SIG-M5 (cell line): ENCODE measurements at places on chromosomes 12 and 14.

DNA sequence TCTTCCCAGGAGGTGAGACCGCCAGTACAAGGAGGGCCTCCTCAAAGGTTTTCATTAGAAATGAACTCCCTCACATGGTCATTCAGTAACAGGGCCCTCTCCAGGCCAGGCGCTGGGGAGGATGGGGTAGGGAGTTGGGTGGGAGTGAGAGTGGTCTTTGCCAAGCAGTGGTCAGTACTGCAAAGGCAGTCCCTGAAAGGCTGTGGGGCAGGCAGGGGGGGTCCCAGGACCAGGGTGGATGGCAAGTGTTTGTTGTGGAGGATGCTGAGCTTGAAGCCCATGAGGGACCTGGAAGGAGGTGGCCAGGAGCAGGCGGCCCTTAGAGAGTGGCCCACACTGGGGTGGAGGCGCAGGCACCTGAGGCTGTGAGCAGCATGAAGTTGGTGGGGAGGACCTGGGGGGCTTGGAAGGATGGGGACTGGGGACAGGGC lies 26.1 kb downstream of the CEP170B start:
- DNase-seq, result no peak

DNA sequence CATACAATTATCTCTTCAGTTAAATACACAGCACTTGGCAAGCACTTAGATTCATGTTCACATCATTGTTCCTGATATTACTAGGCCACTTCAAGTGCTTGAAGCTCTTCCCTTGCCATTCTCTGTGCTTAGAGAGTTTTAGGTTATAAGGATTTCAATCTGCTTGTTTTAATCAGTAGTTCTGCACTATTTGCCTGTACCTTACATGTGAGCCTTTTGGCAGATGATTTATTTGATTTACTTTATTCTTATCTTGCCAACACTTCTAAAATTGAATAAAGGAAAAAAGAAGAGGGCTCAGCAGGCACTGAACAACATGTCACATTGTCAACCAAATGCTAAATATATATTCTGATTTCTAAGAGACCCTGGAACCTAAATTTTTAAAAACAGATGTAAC lies 363.8 kb upstream of the USP15 start:
- no peak for DNase-seq

- DNase-seq, result no peak
Measured at GRCh38 chr12:105588106-105588505, 257.6 kb downstream of the C12orf75 start.

GRCh38 chr12:114902665-114903064 lies 218.7 kb upstream of the TBX3 start:
- no peak for DNase-seq

GRCh38 chr12:101733166-101733565 lies 6.1 kb downstream of the SYCP3 start:
- DNase-seq, result no peak

GRCh38 chr14:38129705-38130104 lies 78.0 kb upstream of the SSTR1 start:
- no peak for DNase-seq

- DNase-seq, result no peak
Measured at GRCh38 chr12:88750867-88751543, 170.7 kb upstream of the KITLG start.

GRCh38 chr12:133231001-133231400 lies 4.7 kb downstream of the ANHX start:
- no peak for DNase-seq

DNA sequence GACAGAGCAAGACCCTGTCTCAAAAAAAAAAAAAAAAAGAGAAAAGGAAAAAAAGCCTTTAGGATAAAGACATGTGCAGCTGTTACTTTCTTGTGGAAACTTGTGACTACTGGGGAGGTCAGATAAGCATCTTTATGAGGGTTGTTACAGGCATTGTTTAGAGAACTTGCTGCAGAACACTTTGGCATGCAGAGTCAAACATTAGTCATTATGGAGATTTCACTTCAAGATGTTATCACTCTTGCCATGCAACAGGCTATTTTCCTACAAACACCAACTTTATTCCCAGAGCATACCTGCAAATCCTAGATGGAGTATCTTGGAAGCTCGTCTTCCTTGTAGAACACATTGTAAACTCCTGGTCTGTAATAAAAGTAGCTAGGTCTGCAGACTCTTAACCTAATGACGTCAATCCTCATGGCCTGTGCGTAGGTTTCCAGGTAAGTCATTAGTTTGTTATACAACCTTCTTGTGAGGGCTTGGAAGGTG lies 36.3 kb upstream of the WDR89 start:
- no peak for DNase-seq

- DNase-seq, result no peak
Measured at GRCh38 chr12:51011955-51012354, 14.2 kb downstream of the SLC11A2 start.

- DNase-seq, result no peak
Measured at GRCh38 chr12:127555071-127555470, 711.9 kb upstream of the TMEM132C start.

GRCh38 chr14:75023108-75023507 lies 20.4 kb downstream of the EIF2B2 start:
- no peak for DNase-seq

GRCh38 chr12:45309836-45310626 lies 94.1 kb downstream of the ANO6 start:
- DNase-seq, result no peak

DNA sequence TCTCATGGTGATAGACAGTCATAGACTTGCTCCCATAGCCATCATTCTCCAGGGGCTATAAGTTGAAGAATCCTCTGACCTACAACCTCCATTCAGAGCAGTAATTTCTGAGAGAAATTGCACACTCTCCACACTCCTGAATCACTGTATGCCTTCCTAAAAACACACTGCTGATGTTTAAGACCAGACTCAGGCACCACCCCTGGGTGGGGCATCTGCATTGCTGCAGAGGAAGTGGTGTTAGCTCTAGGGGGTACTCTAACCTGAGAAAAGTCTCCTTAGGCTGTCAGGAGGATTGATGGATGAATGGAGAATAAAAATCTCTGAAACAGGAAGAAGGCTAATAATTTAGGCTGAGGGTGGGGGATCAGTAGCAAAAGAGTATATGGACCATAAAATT lies 436.1 kb downstream of the DAD1 start:
- no peak for DNase-seq

- DNase-seq, result no peak
Measured at GRCh38 chr12:82407481-82407880, 49.2 kb downstream of the METTL25 start.

DNA sequence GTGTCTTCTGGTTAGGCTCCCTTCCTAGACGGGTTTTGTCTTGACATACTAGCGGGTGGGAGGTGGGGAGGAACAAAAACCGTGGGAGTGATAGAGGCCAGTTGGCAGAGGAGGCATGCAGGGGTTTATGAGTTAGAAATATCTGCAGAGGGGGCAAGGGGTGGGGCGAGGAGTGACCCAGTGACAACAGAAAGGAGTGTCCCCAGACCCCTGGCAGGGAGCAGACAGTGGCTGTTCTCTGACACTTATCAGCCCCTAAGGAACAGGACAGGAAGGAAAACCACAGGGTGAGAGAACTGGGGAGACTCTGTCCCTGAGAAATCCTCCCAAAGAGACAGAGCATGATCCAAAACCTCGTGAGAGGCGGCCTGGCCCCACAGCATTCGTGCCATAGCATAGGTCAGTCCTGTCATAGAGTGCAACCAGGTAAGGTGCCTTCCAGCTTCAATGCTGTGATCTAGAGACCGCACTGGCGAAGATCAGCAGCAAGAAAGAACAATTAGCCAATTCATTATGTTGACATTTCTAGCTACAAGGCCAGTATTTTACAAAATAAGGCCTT lies 141.4 kb downstream of the CRADD start:
- DNase-seq, result no peak

- DNase-seq, result no peak
Measured at GRCh38 chr12:80681287-80681686, 26.1 kb upstream of the MYF6 start.

DNA sequence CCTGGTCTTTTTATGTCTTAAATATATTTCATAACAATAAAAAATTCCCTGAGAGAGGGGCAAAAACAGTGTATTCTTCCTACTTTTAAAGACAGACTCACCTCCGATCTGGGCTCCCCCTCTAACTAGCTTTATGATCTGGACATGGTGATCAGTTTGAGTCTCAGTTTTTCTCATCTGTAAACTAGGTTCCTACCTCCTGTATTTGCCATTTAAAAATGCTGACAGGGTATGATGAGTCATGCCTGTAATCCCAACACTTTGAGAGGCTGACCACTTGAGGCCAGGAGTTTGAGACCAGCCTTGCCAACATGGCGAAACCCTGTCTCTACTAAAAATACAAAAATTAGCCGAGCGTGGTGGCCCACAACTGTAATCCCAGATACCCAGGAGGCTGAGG lies 114.8 kb upstream of the LHX5 start:
- DNase-seq, result no peak

GRCh38 chr14:50624447-50624846 lies 43.7 kb downstream of the SAV1 start:
- DNase-seq, result no peak

- DNase-seq, result no peak
Measured at GRCh38 chr12:58465418-58465817, 454.9 kb downstream of the LRIG3 start.

DNA sequence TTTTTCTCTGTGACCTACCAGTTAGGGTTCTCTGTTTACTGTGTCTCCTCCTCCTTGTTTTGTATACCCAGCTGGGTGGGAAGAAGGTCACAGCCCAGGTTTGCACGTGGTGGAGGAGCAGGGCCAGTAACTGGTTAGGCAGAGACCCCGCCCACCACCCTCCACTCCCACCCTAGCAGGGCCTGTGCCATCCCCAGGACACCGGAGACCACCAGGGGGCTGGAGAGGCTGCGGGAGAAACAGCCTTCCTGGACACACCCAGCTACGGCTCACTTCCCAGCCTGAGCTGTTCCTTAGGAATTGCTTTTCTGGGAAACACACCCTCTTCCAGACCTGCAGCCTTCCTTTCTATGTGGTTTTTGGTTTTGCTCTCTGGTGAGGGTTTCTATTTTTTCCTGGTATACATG lies 21.1 kb downstream of the BDKRB2 start:
- no peak for DNase-seq

DNA sequence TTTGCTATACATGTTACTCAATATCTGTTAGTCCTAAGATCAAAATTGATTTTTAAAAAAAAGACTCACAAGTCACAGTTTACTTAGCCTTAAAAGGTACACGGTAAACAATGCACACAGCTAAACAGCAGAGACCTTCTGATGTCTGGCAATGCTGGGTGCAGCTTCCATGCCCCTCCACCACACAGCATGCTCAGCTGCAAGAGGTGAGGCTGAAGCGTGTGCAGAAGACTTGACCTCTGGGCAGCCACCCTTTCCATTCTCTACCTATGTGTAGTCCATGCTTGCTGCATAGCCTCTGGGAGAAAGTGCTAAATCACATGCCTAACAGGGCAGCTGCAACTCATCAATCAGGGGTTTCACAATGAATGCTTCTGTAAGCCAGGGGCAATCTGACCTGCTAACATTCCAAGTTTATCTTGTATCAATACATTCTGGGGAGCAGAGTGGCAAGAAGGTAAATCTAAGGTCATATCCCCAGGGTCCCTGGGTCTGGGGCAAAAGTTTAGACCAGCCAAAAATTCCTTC lies 44.5 kb upstream of the AMN1 start:
- no peak for DNase-seq

DNA sequence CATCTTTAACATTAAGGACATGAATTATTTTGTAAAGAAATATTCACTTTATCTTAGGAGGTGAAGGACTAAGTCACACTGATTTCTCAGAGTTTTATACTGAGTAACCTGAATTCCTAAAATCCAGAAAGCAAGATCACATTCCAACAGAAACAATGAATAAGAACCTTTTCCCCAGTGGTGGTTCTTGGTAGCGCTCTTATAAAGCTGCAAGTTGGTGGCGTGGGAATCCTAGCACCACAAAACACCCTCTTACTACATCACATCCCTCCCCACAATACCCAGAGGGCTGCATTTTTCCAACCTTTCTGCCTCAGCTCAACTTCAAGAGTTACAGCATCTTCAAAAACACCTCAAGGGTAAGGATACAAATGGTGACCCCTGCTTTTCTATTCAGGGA lies 44.0 kb upstream of the SMUG1 start:
- no peak for DNase-seq

- DNase-seq, result no peak
Measured at GRCh38 chr14:31161274-31161673, 46.3 kb downstream of the HECTD1 start.

- DNase-seq, result no peak
Measured at GRCh38 chr14:74531467-74531866, 37.9 kb downstream of the ISCA2 start.

DNA sequence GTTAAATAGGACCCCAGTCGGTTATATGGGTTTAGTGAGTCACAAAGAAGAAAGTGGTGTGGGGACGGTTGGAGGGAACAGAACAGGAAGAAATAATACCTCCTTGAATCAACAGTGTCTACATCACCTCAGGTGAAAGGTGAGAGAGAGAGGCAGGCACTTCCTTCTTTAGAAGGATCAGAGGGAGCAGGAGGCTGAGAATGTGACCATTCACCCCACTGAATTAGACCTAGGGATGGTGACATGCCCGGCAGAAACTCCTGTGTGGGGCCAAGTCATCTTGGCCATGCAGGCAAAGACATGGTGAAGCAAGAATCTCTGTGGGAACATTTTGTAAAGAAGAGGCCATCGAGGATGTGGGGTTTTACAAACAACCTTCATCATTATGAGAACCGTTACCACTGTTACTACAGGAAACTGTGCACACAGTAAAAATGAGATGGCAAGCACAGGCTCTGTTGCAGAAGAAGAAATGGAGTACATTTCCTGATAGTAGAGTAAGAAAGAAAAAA lies 1196.9 kb downstream of the VRK1 start:
- DNase-seq, result no peak

GRCh38 chr12:111066744-111067437 lies 146.5 kb upstream of the MYL2 start:
- no peak for DNase-seq

- no peak for DNase-seq
Measured at GRCh38 chr12:107241411-107241810, 148.1 kb upstream of the CRY1 start.
